ENCODE measurements at places on chromosomes 4 and X.

GRCh38 chr4:186855111-186855510 lies 131.5 kb upstream of the FAT1 start:
- DNase-seq: no peak

DNA sequence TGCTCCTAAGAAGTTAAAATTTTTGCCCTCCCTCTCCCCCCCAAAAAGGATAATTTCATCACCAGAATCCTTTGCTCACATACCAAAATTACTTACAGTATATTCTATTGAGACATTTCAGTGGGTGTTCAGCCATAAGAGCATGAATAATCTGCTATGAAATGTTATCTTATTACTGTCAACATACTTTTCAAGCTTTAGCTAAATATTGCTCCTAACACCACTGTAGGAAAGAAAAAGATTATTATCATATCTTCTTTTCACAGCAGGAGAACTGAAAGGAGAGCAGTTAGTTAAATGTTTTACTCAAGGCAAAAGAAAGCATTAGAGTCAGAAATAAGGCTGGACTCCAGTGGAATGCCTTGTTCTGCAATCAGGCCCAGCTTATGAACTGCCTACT lies 231.0 kb upstream of the GYPA start:
- no peak for DNase-seq

- DNase-seq: no peak
Measured at GRCh38 chr4:121980643-121981042, 28.8 kb upstream of the TRPC3 start.

DNA sequence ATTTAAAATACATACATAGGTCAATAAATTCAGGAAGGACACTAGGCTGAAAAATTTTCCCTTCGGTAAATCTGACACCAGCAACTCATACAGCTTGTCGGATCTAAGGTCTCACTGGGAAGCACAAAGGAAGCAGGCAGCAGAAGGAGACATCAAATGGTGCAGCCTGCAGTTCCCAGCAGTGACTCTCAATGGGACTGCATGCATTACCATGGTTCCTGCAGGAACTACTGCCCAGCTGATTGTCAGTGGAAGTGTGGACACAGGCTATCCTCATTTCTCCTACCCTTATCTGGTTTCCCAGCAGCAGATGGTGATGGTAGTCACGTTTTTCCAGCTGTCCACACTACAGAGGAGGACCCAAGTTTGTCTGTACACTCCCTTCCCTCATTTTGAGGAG lies 113.3 kb downstream of the PPP1R2C start:
- DNase-seq: no peak

DNA sequence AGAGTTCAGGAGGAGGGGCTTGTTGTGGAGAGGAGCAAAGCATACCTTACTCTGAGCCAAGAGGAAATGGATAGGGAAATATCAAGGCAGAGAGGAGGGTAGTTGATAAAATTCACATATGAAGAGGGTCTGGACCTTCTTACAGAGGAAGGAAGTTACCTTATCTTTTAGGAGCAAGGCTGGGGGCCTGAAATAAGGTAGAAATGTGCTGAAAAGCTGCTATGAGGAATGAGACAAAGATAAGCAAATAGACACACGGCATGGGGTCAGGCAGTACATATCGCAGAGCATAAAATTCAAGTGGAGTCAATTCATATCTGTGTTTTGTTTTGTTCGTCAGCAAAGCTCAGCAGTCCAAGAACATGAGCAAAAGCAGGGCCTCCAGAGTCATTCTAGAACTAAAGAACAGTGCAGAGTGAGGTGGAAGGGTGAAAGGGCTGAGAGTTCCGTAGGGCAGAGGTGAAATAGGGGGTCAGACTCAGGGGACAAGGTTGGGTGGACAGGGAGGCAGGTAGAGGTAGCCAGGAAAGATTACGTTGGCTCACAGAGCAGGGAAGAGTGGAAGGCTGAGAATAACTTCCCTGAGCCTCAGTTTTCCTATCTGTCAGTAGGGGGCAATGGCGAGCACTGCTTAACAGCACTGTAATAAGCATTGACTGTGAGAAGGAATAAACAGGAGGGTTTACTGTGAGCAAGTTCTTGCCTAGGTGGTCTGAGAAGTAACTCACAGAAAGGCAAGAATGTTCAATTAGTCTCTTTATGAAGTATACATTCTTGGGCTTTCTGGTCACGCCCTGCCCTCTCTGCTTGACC lies 9.2 kb downstream of the VSIG4 start:
- peak; percentile 9 for DNase-seq

DNA sequence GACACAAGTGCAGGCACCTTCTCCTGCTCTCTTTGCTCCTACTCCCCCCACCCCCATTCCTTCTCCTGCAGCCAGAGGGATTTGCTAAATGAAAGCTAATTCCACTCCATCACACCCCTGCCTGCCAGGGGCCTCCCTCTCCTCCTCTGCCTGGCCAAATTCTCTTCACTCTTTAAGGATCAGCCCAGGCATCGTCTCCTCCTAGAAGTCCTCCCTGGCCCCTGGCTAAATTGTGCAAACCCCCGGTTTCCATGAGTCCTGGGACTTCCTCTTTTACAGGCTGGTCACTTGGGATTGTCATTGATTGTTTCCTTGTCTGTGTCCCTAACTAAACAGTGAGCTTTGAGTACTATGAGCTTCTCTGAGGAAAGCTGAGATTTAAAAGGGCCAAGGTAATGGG lies 8.7 kb upstream of the ABLIM2 start:
- no peak for DNase-seq

DNA sequence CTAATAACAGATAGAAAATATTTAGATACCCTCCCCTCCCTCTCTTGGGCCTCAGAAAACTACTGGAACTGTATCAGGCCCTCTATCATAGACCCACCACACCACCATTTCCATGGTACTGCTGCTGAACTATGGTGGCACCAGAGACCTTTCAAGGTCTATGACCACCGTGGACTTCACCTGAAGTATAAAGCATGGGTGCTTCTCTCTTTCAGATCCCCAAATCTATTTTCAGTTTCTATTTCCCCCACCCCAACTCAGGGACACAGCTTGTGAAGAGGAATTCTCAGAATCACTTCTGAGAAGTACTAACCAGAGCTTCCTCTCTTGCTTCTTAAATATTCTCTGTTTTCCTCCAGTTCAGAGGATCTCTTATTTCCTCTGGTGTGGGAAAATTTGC lies 840.8 kb upstream of the HTR2C start:
- DNase-seq: no peak

DNA sequence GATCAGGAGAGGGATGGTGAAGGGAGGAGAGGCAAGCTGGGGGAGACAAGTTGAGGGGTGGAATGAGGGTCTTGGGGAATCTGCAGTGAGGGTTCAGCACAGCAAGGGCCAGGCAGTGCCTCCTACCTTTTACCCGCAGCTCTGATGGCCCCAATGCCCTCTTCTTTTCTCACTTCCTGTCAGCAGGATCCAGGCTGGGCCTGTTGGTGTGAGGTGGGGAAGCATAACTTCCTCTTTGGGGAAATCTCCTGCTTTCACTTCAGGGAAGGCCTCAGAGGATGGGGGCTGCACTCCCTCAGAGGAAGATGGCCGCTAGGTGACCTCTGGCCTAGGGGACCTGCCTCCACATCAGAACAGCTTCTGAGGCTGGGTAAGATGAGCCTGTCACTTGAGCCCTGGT lies 36.5 kb downstream of the EFNB1 start:
- no peak for DNase-seq

DNA sequence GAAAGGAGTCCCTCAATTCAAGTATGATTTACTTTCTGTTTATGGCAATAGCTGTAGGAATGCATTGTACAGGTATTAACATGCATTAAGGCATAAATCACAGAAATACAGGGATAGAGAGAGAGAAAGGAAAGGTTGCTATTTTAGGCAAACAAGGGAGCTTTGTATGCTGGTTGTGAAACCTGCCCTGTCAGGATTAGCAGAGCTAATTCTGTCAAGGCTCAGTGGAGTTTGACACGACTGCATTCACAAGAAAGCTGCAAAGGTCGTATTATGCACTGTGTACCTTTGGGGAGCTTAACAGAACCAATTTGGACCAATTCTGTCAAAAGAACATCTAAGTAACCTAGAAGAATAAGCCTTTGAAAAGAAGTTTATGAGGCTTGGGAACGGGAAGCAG lies 239.3 kb downstream of the GRIA2 start:
- no peak for DNase-seq

DNA sequence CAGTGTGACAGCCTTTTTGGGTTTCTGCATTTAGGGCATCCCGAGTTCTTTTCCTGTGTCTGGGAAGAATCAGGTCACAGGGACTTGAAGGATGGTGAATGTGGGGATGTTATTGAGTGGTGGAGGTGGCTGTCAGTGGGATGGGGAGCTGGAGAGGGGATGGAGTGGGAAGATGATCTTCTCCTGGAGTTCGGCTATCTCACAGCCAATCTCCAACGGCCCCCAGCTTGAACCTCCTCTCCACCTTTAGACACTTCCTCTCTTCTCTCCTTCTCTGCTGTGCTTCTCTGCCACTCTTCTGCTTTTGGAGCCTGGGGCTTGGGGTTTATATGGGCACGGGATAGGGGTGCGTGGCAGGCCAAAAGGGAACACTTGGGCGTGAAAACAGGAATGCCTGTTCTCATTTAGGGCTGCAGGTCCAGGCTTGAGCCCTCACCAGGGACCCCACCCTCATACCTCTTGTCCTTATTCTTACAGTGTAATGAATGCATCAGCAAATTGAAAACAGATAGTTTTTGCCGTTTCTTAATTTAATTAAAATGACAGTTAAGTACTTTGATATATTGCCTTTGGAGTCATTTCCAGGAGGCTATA lies 37.5 kb downstream of the USP9X start:
- no peak for DNase-seq

- no peak for DNase-seq
Measured at GRCh38 chr4:16297003-16297402, 70.7 kb upstream of the TAPT1 start.

DNA sequence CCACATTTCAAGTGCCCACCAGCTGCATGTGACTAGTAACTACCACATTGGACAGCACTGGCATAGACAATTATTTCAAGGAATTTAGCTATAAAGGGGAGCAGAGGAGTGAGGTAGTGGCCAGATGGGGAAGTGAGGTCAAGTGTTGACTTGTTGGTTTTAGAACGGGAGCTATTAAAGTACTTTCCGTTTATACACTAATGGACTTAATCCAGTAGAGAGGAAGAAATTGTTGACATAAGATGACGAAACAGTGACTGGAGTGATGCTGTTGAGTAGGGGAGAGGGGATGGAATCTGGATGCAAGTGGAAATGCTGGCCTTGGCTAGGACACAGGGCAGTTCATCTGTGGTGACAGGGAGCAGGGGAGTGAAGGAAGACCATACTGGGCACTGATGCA lies 154.4 kb downstream of the AMMECR1 start:
- DNase-seq: no peak

GRCh38 chr4:121255986-121256750 lies 92.0 kb upstream of the TNIP3 start:
- peak; percentile 32 for DNase-seq

GRCh38 chr4:148335133-148335532 lies 107.1 kb downstream of the NR3C2 start:
- no peak for DNase-seq

- DNase-seq: no peak
Measured at GRCh38 chr4:85369703-85370380, 105.1 kb upstream of the ARHGAP24 start.
